ENCODE measurements at places on chromosomes 1 and 21.

GRCh38 chr1:27102707-27103468 is 52.0 kb downstream of the SLC9A1 start:
- DNase-seq, result peak; percentile 72

- no peak for DNase-seq
Observed at GRCh38 chr1:23506376-23507107, 22.6 kb upstream of the ASAP3 start.

- no peak for DNase-seq
Observed at GRCh38 chr1:88888750-88889149, 2.6 kb downstream of the GTF2B start.

DNA sequence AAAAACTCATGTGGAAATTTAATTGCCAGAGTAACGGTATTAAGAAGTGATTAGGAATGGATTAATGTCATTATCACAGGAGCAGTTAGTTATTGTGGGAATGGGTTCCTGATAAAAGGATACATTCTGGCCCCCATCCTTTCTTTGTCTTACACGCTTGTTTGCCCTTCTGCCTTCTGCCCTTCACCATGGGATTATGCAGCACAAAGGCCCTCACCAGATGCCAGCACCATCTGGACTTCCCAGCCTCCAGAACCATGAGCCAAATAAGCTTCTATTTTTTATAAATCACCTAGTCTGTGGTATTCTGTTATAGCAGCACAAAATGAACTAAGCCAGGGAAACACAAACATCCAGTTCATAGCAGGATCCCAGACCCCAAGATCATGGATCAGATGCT is 33.9 kb upstream of the POU2F1 start:
- DNase-seq, result no peak

- no peak for DNase-seq
Observed at GRCh38 chr1:18540136-18540765, 59.5 kb downstream of the KLHDC7A start.

GRCh38 chr1:14055442-14056223 is 355.6 kb downstream of the PRDM2 start:
- DNase-seq, result no peak

- no peak for DNase-seq
Observed at GRCh38 chr1:51210676-51211075, 25.4 kb upstream of the RNF11 start.

DNA sequence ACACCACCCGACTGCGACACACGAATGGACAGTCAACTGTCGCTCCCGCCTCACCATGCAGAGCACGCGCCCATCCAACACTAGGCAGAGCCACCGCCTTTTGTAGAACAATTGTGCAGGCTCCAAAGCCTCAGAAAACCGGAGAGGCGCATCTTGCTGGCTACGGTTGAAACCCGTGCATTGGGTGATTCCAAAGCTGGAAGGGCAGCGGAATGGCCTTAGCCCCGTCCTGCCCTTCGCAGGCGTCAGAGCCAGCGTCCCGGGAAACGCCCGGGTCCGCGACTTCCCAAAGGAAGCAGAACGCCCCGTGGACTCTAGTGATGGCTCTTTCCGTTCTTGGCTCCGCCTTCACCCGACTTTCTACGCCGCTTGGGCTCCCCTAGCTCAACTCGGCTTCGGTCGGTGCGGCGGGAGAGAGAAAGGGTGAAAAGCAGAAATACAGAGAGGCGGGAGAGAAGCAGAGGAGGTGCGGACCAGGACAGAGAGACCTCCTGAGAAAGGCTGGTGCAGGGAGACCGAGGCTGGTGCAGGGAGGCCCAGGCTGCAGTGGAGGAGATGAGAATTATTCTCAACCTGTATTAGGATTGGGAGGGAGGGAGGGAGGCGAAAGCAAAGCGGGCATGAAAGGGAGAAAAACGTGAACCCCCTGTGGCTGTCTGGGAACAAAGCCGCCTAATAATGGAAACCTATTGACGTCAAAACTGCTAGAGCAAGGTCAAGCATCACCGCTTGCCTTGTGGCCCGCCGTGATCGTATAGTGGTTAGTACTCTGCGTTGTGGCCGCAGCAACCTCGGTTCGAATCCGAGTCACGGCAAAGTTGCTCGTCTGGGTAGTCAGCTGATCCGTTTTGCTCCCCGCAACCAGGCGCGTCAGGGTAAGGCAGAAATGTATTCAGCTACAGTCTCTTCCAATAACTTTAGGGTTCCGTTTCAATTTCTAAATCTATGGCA is 99.5 kb downstream of the PRKAB2 start:
- DNase-seq, result no peak

- no peak for DNase-seq
Observed at GRCh38 chr1:226965581-226966440, 25.7 kb downstream of the COQ8A start.

DNA sequence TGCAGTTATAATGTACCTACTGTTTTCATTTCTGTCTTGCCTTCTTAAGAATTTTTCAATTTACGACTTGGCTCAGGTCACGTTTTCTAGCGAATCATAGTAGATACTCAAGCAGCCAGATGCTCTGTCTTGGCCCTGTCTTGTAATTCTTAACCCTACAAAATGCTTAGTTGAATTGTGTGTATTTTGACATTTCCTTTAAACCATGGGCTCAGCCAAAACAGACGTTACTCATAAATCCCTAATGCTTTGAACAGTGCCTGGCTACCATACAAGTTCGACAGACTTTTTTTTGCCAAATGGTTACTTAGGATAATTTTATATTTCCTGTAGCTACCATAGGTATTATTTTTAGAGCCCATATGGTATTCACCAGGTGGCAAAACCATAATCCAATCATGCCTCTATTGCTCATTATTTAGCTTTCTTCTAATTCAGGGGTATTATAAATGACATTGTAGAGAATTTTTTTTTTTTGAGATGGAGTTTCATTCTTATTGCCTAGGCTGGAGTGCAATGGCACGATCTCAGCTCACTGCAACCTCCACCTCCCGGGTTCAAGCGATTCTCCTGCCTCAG is 54.3 kb downstream of the KCNK1 start:
- no peak for DNase-seq

- no peak for DNase-seq
Observed at GRCh38 chr21:37339552-37339939, 27.0 kb upstream of the DYRK1A start.

- no peak for DNase-seq
Observed at GRCh38 chr1:205438213-205439158, 16.6 kb upstream of the LEMD1 start.

DNA sequence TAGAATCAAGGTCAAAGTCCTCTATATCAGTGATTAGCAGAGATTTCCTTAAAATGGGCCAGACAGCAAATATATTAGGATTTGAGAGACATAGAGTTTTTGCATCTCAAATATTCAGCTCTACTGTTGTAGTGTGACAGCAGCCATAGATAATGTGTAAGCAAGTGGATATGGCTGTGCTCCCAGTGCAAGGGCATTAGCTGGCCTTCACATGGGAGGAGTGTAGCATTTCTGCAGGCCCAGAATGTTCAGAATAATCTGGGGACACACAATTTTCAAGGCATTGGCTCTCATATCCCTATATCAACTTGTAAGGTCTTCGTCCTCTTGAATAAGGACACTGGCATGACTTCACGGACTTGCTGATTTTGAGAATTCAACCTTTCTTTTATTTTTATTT is 402.3 kb upstream of the ADAMTS5 start:
- no peak for DNase-seq

GRCh38 chr1:184287001-184287400 is 99.8 kb upstream of the C1orf21 start:
- DNase-seq, result no peak

DNA sequence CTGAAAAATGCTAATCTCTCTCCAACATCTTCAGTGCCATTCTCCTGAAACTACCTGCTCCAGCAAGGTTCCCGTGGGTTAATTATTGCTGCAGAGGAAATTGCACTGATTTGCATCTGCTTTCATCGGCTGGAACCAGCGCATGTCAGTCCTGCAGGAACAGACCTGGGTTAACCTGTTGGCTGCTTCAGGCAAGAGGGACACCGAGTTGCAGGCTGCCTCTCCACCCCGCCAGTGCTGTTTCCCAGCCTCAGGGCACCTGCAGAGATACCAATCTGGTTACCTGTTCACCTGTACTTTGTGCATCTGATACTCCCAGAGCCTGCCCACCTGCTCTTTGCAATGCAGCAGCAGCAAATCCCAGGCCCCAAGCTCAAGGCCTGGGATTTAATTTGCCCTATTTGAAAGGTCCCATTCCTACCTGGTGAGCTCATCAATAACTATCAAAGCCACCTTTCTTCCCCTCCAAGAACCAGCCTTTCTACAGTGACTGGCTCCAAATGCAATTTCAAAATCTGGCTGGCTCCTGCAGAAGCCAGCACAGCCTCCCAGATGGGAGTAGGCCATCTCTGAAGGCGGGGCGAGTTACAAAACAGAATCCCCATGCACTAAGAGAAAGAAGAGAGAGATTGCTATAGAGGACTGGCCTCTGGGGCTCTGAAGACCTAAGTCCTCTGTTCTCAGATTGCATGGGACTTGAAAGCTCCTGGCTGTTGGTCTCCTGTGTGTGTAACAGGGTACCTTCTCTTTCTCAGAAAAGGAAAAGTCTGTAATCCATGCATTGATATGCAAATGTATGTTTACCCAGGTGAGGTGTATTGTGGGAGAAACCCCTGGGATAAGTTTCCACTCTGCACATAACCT is 67.8 kb downstream of the TOMM20 start:
- no peak for DNase-seq

- DNase-seq, result no peak
Observed at GRCh38 chr1:78136680-78137079, 90.9 kb downstream of the GIPC2 start.

- no peak for DNase-seq
Observed at GRCh38 chr21:15754640-15755039, 24.9 kb downstream of the USP25 start.

- DNase-seq, result no peak
Observed at GRCh38 chr1:197910120-197910991, 6.8 kb upstream of the LHX9 start.

- peak; percentile 73 for DNase-seq
Observed at GRCh38 chr1:167687919-167688519, 33.8 kb upstream of the MPZL1 start.

GRCh38 chr1:236864211-236864610 is 69.1 kb downstream of the MTR start:
- DNase-seq, result no peak

GRCh38 chr1:155934936-155935590 is 850 bp upstream of the KHDC4 start:
- DNase-seq, result no peak

DNA sequence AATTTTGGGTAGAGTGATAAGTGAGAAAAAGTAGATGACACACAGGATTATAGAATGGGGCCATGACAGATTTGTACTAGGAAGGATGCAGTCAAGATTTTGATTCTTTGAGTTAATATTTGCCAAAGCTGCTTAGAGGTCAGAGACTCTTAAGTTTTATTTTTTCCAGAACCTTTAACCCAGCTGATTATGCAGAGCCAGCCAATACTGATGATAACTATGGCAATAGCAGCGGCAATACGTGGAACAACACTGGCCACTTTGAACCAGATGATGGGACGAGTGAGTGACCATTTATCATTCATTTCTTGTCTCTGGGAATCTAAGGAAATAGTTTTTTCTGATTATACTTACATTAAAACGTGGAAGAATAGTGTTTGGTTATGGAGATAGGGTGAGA is 16.1 kb downstream of the UBAP2L start:
- DNase-seq, result no peak

DNA sequence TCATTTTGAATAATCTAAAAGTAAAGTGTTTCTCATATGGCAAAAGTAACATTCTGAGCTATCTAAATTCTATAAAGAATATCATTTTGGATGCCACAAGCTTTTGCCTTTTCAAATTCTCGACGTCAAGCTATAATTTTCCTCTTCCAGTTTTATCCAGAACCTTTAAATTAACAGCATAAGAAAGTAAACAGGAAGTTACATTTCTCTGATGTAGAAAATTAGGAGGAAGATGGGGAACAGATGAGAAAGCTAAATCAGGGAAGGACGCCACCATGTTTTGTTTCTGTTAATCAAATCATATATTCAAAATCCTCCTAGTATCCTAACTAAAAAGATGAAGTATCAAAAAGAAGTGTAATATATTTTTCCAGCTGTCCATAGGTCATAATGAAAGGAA is 8.8 kb upstream of the CAMSAP2 start:
- DNase-seq, result no peak

- no peak for DNase-seq
Observed at GRCh38 chr1:5980314-5981008, 11.8 kb downstream of the NPHP4 start.

GRCh38 chr1:1399187-1399871 is at the start of gene CCNL2:
Gene CCNL2, minus strand, starts transcription at chr1:1399335. Its CDS starts 29 bp downstream, at chr1:1399306.
- peak; percentile 99 for DNase-seq

GRCh38 chr1:81584398-81584797 is 216.3 kb upstream of the ADGRL2 start:
- DNase-seq, result no peak

GRCh38 chr1:17128361-17128760 is 9.1 kb upstream of the PADI2 start:
- DNase-seq, result no peak

GRCh38 chr1:165884009-165884689 is 56.7 kb downstream of the UCK2 start:
- no peak for DNase-seq

- no peak for DNase-seq
Observed at GRCh38 chr1:54239035-54239383, 39.0 kb downstream of the MRPL37 start.

- no peak for DNase-seq
Observed at GRCh38 chr21:26405071-26405470, 168.0 kb downstream of the CYYR1 start.

Data from stimulated activated CD4-positive, alpha-beta T cell treated with anti-CD3 and anti-CD28 coated beads, Interleukin-1b, Interleukin-23, amount 100 ng/mL, for 24 hours (primary cell).